ENCODE measurements at places on chromosomes 7 and 10.
A peak's percentile ranks its signal among the peaks of the same experiment; 100 is the strongest.

DNA sequence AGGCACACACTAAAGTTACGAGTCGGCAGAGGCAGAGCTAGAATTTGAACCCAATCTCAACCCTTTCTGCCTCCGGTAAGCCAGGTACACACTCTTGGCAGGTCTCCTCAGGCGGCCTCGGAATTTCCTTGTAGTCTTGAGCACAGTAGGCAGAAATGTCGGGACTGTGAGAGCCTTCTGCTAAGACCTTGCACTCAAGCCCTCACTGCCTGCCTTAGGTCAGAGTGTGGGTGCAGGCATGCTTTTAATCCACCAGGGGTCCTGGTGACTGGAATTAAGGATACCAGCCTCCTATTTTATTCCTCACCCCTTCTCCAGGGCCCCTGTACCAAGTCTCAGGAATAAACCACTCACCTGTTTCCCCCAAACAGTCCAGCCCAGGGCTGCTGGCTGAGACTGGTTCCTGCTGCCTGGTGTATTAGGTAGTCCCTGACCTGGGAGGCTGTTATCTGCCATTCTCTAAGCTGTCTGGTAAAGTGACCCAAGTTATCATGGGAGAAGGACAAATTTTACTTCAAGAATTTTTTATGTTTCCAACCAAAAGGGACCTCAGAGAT lies 855 bp downstream of the ATP6V1F start:
- DNase-seq = peak; percentile 22

GRCh38 chr7:138513344-138513871 lies 53.3 kb downstream of the TRIM24 start:
- DNase-seq = no peak

- DNase-seq = no peak
Measured at GRCh38 chr10:102219370-102219769, 6.7 kb upstream of the ELOVL3 start.

- DNase-seq = no peak
Measured at GRCh38 chr7:116222501-116222900, 12.2 kb downstream of the TES start.

GRCh38 chr7:50735333-50735732 lies 47.4 kb downstream of the GRB10 start:
- DNase-seq = no peak

DNA sequence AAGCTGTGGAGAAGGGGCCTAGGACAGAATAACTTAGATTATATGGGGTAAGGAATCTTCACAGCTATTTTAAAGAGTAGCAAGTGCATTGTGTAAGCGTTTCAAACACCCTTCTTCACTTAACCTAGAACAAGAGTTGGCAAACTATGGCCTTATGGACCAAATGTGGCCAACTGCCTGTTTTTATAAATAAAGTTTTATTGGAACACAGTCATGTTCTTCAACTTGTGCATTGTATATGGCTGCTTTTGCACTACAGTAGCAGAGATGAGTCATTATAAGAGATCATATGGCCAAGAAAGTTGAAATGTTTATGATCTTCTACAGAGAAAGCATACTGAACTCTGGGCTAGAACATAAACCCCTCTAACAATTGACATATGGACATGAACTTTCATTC lies 187.8 kb downstream of the ETV1 start:
- DNase-seq = no peak

DNA sequence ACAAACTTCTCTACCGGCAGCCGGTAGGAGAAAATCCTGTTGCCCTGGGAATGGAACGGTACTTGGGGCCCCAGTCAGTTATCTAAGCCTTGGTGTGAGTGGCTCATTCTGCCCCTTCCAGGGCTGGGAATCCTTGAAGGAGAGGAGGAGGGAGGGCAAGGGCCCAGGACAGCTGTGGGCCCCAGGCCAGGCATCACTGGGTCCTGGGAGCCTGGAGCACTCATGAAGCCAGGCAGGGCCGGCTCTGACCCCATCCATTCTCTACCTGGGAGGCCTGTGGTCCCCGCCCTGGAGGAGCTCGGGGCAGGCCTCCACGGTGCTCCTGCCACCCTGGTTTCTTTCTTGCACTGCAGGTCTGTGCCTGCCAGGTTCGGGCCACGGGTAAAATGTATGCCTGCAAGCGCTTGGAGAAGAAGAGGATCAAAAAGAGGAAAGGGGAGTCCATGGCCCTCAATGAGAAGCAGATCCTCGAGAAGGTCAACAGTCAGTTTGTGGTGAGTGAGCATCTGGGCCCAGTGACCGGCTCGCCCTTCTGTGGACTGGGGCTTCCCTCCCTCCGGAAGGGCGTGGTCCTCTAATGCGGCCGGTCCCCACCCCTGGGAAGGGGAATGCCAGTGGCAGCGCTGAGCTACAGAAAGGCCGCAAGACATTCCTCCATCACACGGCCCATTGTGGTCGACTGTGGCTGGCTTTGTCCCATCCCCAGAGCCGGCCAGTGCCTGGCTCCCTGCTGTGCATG lies 111.3 kb downstream of the RGS10 start:
- DNase-seq = no peak

GRCh38 chr7:34758111-34758601 lies 100.1 kb downstream of the NPSR1 start:
- DNase-seq = no peak

- no peak for DNase-seq
Measured at GRCh38 chr10:48820231-48820630, 119.4 kb downstream of the LRRC18 start.

DNA sequence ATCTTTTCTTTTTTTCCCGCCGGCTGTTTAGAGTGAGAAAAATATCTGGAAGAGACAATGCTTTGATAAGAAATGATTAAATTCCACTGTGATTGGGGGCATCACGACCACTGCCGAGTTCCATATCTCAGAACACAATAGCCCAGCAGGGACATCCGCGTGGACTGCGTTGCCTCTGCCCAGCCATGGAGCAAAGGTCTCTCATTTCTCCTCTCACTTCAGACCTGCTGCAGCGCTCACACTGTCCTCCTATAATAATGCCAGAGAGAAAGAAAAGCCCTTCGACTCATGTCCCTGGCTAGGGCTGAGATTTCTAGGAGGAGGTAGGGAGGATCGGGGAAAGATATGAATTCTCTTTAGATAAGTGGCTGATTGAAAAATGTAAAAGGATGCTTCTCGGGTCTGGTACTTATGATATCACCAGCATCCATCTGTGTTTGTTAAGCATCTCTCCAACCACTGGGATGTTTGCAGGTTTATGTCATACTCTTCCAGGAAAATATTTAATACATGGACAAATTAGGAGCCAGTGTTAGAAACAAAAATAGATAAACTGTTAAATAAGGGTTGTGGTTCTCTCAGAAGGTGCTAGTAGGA lies 472.9 kb upstream of the AKR1E2 start:
- DNase-seq = no peak

- DNase-seq = no peak
Measured at GRCh38 chr10:100978121-100978900, 9.0 kb downstream of the MRPL43 start.

GRCh38 chr10:102764470-102765161 lies 20.9 kb downstream of the WBP1L start:
- DNase-seq = no peak

DNA sequence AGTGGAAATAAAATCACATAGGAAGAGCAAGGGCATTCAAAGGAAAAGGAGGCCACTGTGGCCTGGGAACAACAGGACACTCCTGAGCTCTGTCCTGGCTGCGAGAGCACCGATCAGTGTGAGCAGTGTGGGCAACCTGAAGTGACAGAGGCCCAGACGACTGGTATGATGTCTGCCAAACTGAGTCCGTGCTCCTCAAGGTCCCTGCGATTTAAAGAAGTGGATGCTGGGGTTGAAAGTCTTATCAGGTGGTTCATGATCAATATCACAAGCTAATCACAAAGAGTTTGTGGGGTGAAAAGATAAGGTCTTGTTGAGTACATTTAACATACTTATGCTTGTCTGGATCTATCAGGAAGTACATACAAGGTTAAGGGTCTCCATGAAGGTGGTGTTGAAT lies 176.5 kb downstream of the ZNF438 start:
- DNase-seq = no peak

- no peak for DNase-seq
Measured at GRCh38 chr10:73017955-73018480, 63.4 kb upstream of the PLA2G12B start.

GRCh38 chr10:54066646-54067045 lies 734.4 kb downstream of the PCDH15 start:
- no peak for DNase-seq

- no peak for DNase-seq
Measured at GRCh38 chr10:45370202-45370955, 3.6 kb upstream of the ALOX5 start.

DNA sequence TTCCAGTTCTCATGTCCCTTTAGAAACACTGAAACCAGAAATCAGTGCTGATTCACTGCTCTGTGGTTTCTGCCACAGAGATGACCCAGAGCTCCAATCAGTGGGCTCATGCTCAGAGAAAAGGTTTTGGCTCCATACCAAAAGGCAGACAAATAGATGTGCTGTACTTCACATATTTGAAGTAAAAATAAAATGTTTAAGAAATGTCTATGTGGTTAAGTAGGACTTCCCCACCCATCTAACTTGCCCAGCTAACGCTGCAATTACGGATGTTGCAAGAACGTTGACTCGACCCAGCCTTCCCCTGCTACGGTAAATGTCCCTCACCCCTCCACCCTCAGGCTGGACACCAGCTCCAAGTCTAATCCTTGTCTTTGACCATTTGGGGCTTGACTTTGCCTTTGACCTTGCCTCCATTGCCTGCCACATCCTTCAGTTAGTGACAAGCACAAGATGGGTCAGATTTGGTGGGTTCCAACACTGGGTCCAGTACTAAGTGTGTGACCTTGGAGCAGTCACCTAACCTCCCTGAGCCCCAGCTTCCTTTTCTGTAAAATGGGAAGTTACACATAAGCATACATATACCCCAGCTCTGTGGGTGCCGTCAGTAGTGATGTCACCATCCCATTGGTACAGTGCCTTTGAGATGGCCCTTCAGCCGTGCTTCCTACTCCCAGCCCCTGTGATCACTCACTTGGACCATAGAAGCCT lies 95.8 kb downstream of the CHST15 start:
- DNase-seq = no peak

GRCh38 chr10:36542493-36542892 lies 582.9 kb upstream of the ANKRD30A start:
- no peak for DNase-seq

GRCh38 chr7:146773506-146773905 lies 656.9 kb downstream of the CNTNAP2 start:
- no peak for DNase-seq

DNA sequence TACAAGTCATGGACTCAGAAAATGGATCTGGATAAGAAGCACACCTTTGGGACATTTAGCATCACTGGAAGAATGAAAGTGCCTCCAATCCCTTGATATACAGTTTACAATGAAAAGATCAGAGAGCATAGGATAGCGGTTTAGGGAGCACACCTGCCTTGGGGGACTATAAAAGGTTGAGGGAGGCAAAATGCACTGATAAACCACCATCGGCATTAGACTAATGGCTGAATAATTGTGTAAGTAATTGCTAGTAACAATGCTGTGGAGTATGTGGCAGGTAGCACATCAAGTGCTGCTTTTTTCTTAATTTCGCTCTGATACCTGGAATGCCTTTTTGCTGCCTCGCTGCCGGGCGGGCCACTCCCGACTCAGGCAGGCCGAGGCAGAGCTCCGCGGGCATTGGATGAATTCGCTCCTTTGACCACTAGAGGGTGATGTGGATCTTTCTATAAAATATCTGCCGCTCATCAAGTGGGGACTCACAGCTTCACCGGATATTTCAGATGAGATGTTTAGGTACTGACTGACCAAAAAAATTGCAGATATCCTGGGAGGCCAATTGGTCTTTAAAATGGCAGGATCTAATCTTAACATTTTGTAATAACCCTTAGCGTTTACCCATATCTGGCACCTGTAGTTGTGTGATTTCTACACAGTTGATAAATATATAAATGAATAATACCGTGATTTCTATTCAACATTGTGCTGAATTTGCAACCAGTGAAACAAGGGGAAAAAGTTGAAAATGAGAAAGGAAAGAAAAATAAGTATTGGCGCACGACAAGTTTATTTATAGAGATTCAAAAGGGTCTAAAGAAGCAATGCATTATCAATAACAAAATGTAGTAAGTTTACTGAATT lies 116.8 kb upstream of the PRSS1 start:
- peak; percentile 63 for DNase-seq
